ENCODE measurements at places on chromosomes 2 and 18.

DNA sequence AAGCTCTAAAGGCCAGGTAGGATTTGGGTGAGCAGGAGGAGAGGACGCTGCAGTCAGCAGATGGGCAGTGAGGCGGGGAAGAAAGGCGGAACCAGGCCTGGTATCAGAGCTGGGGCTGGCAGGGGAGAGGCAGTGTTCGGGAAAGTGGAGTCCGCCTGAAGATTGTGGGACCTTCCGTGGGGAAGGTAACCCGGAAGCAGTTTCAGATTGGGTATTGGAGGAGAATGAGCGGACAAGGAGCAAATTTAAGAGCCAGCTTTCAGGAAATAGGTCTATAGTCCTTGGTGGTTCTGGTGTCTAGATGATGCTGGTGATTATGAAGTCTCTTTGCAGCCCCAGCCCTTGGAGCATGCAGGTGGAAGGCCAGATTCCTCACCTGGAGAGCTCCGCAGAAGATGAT lies 51.0 kb downstream of the TCF7L1 start:
- DNase-seq, result no peak

GRCh38 chr2:174219321-174219720 lies 29.0 kb downstream of the OLA1 start:
- no peak for DNase-seq

- no peak for DNase-seq
These were observed 44.5 kb downstream of the COMMD1 start for GRCh38 chr2:61949714-61950560.

DNA sequence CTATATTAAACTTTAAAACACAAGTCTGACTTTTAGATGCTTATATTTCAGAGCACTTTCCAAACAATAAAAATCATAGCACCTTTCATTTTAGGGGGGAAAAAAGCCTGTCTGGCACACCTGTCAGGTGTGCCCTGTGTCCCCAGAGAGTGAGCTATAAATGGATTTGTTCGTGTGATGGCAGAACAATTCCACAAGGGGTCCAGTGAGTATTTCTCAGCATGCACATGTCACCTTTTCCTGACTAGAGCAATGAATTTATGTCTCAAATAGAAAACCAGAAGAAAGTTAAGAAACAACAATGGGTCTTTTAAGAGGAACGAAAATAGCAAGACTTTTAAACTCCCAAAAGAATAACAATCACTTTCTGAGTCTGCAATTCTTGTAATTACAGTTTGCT lies 55.9 kb downstream of the ACVR1C start:
- peak; percentile 24 for DNase-seq

- no peak for DNase-seq
These were observed 134.8 kb upstream of the HDAC4 start for GRCh38 chr2:239535413-239536144.

DNA sequence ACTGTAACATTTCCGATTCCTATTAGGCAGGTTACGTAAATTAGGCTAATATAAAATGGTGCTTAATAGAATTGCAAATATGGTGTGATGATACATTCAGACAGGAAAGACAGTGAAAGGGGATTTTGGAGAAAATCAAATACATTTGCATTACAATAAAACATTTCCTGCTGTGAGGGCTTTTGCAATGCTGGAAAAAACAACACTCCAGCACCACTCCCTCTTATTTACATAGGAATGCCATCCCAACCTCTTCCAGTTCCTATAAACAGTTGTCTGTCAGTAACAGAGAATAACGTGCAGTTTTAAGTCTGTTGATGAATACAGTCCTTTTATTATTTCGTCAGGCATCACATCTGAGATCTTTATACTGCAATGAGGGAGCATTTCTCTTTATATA lies 298.8 kb upstream of the FANCL start:
- no peak for DNase-seq

DNA sequence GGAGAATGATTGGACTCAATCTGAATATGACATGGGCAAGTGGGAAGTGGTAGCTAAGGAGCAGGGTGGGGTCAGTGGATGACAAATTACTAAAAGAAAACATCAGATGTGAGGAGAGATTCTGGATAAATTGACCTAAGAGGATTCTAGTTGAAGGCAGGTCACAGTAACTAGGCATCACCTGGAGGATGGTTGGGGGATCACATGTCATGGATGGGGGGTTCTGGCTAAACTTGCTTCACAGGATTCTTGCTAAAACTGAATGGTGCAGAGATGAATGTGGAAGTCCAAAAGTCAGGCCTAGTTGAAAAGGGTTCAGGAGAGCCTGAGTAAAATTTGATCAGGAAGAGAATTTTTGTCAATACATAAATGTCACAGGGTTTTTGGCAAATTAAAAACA lies 18.3 kb downstream of the CLHC1 start:
- no peak for DNase-seq

DNA sequence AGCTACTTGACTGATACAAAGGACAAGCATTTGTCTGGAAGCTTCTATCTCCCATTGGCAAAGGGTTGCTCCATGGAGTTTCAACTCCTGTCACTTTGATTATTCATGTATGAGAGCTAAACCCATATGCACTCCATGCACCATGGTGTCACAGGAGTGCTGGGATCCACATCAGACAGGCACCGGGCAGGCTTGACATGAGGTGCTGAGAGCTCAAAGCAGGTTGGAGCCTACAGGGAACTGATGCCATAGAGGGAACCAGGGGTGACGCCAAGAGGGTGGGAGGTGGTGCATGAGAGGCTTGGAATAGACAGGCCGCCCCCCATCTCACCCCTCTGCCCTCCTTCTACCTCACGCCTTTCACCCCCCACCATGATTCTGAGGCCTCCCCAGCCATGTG lies 199.8 kb upstream of the CCDC68 start:
- DNase-seq, result no peak

GRCh38 chr18:42231284-42231683 lies 276.2 kb downstream of the PIK3C3 start:
- DNase-seq, result no peak

Measured in ACHN (cell line).